ENCODE measurements at places on chromosomes 12 and 14.

DNA sequence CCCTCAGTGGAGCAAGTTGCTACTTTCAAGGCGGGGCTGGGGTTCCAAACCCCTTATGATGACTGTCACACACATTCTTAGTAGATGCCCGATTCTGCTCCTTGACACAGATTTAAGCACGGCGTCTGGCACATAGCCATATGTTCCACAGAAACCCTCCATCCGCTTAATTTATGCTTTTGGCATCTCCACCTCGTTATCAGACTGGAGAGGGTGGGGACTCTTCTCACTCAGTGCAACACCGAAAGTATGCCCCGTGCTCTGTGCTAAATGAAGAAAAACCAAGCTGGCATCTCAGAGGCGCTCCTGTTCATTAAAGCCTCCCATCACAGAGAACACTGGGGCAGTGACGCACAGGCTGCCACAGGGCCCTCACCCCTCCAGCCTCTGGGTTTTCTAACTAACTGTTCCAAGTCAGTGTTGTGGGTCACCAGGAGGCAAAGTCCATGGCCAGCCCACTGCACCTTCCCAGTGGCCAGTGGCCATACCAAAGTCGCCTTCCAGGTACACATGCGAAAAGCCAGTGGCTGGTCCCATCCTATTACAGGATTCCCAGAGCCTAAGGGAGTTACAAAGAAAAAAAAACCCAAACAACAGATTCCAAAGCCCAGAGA lies 27.3 kb downstream of the CCDC88C start:
- no peak for DNase-seq

GRCh38 chr14:53606203-53606602 lies 350.4 kb downstream of the BMP4 start:
- DNase-seq = no peak

DNA sequence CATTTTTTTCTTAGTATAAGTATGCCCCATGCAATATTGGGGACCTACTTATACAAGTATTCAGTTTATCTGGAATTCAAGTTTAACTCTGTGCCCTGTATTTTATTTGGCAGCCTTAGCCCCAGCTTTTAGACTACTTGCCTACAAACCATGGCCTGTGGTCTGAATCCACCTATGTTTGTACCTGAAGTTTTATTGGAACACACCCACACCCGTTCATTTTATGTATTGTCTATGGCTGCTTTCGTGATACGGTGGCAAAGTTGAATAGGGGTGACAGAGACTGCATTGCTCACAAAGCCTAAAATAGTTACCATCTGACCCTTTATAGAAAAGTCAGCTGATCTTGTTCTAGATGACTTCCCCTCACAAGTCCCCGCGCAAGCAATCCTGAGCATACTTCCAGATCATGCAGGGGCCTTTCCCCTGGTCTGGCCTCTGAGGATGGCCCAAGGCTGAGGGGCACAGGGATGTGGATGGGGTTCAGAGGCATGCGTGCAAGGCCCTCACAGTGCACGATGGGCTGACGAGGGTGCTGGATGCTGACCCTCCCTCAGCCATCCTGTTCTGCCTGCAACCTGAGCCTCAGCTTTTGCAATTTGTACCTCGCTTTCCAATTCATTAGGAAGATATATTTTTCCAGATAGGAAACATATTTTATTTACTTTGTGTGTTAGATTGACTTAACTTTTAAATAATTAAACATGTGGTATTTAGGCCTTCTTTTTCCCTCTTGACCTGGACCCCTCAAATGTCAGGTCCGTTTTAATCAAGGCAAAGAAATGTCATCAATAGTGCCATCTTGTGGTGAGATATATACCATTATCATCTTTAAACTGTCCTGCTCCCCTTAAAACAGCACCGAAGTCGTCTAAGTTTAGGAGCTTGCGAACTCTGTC lies 527.3 kb upstream of the CCDC196 start:
- DNase-seq = no peak

- no peak for DNase-seq
Observed at GRCh38 chr12:126974779-126975178, 1292.2 kb upstream of the TMEM132C start.

GRCh38 chr12:46901464-46902205 lies 75.8 kb upstream of the SLC38A4 start:
- DNase-seq = no peak

DNA sequence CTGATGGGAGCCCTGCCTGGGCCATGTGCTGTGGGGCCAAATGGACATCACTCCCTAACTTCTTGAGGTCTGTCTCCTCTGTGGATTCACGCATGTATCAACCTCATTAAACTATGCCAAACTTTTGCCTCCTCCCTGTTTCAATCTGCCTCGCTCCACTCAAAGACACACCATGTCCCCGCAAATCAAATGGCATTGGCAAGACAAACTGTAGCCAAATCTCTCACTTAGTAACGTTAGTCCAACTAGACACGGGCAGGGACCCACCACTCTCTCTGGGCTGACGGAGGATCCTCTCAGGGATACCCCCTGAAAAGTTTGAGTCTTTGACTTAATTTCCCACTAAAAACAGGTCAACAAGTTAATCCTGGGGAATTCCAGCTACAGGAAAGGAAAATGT lies 8.0 kb downstream of the ZBTB39 start:
- no peak for DNase-seq

DNA sequence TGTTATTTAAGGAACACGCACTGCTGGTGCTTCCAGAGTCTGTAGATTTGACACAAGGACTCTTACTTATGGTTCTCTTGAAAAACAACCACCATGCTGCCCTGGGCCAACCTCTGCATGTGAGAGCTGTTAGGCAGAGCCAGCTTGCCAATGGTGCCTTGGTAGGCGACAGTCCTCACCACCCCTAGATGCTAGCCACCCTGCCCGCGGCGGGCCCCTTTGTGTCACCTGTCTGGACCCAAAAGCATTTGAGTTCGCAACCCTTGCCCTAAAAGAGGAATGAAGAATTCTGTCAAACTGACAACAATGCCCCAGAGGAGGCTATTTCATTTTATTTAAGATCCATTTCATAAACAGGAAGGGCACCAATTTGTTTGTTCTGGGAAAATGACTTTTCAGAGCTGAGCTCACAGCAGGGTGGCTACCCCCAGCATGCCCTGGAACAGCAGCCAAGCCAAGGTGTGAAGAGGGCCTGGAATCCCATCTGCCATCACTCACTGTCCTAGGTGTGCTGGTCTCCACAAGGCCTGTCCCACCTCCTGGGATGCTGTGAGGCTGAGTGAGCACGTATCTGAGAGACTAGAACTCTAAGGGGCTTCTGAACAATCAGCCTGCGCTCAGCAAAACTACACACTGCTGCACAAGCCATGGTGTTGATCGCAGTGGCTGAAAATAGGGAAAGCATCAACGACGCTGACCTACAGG lies 63.8 kb upstream of the FZD10 start:
- DNase-seq = no peak

DNA sequence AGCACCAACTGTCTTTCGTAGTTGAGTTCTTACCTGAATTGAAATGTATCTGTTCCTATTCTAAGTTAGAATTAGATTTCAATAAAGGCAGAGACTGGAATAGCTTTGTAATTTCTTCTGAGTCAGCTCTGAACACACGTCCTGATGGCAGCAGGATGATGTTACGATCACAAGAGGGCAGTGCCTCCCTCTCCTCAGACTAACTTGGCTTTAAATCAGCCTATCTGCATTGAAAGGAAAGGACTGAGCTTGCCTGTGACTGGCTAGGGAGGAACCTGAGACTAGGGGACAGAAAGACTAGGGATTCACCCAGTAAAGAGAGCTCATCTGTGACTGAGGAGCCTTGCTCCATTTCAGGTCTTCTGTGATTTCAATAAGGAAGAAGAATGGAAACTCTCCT lies 323.7 kb upstream of the OR4E1 start:
- DNase-seq = no peak

DNA sequence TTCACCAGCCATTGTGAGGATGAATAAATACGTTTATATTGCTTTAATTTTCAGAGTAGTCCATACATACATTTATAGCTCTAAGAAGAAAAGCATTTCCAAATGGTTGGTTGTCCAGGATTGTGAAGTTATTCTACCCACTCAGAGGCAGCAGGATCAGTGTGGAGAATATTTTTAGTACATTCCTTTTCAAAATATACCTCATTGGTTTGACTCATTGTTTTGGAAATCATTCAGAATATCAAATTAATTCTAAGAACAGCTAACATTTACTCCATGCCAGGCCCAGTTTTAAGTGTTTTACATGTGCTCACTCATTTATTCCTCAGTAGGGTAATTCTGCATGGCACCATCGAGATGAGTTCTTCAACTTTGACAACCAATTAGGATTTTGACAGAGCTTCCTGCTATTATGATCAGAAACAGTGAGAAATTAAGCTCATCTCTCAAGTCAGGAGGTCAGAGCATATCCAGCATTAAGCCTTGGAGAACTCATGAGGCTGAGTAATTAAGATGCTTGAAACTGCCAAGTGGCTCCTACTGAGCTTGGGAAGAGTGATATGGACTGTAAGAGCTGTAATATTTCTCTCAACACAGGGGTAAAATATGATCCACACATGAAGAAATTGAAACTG lies 153.3 kb upstream of the CLEC14A start:
- DNase-seq = no peak

DNA sequence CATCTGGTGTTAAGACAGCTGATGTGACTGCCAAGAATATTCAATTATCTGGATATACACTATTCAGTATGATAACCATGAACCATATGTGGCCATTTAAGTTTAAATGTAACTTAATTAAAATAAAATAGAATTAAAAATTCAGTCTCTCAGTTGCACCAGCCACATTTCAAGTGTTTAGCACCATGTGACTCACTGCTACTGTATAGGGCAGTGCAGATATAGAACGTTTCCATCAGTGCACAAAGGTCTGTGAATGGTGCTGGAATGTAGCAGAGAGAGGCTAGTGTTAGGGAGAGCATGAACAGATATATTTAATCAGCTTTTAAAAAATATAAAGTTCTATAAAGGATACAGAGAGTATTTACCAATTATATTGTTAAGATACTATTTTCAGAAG lies 28.7 kb downstream of the ARID4A start:
- no peak for DNase-seq

DNA sequence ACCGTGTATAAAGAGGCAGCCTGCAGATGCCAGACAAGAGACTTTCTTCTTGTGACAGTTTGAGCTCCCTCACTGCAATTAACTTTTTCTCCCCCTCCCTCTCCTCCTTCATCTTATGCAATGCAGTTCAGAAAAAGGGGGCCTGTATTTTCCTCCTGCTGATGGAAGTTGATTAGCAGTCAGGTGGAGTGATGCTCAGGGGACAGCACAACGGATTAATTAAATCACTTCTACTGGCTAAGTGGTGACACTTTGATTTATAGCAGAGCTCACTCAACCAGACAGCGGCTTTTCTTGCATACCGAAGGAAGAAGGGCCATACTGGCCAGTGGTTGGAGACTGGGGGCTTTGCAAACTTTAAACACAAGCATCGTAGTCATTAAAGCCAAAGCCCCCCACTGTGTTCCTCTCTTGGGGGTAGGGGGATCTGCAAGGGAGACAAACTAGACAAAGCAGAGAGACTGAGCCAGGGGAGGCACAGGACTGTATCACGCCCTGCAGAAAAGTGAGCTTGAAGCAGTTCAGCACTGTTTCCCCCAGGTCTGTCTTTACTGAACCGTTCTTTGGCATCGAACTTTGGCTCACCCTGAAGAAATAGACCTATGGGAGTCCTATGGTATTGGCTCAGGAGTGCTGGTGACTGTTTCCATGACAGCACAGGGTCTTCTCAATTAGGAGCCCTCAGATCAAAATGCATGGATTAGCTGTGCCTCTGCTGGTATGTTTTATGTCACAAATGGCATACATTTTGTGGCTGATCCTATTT lies 47.7 kb downstream of the SPRING1 start:
- no peak for DNase-seq

DNA sequence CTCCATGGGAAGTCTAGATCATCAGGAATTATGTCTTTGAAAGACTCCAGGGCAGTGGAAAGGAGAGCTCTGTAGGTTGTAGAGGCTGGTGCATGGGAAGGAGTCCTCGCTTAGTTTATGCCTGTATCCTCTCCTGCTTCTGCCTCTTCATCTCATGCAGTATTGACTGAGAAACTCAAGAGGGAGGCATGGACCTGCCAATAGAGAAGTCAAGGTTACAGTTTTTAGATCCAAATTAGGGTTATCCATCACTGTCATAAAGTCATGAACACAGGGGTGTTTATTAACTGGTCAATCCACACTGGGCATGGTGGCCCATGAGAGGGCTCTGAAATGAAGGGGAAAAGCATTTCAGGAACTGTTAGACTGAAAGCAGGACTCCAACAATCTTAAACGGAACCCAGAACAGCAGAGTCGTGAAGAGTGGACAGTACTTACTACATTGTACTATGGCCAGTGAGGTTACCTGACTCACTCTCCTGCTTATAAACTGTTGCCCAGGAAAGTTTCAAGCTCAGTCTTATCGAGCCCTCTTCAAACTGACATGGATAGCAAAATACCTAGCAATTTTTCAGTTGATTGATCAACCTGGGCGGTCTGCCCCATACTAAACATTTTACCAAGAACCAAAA lies 30.1 kb upstream of the DHRS7 start:
- DNase-seq = no peak

GRCh38 chr12:66947119-66947518 lies 268.2 kb upstream of the GRIP1 start:
- no peak for DNase-seq

DNA sequence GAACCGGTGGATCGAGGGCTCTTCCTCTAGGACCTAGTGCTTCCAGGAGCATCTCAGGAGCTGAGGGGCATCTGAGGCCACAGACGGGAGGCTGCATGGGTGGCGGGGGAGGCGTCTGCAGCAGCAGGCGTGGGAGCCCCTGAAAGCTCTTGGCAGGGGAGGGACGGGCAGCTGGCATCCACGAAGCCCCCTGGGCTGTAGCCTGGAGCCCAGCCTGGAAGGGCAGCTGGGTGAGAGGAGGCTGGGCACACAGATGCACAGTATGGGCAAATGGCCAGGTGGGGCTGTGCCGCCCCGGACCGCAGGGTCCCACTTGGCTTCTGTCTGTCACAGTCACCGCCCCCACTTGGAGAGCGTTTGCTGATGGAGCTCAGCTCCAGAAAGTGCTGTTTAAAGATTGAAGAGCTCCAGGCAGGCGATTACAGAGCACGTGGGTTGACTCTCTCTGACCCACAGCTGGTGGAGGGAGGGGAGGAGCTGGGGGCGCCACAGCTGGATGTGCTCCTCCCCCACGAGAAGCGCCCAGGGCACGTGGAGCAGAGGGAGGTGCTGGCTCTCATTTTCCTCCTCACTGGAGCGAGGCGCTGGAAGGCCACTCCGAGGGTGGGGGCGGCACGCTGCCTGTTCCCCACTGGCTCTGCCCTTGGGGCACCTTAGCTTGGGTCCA lies 155.0 kb upstream of the C14orf180 start:
- DNase-seq = no peak

- DNase-seq = peak; percentile 52
Observed at GRCh38 chr14:69716478-69717187, 50.3 kb upstream of the SRSF5 start.

GRCh38 chr12:127363392-127363791 lies 903.6 kb upstream of the TMEM132C start:
- no peak for DNase-seq

DNA sequence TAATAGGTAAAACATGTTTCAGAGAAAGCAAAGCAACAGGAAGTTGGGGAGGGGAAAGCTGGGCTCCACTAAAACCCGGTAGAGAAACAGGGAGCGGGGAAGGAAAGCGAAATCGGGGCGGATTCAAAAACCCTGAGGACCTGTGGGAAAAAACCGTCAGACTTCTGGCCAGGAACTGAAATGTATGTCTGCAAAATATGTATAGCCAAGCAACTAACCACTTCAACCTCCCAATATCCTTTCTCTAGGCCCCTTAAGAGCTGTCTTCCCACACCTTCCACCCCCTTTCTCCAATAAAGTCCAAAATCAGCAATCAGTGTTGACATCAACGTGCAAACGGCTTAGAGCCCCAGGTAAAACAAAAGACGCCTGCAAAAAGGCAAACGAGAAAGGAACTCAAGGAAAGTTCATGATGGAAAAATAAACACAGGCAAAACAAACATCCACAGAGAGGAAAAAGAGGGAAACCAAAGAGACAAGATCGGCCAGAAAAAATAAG lies 32.8 kb downstream of the SIX1 start:
- no peak for DNase-seq
